CD8-positive, alpha-beta memory T cell (primary cell): ENCODE measurements at places on chromosomes 7 and 10.

DNA sequence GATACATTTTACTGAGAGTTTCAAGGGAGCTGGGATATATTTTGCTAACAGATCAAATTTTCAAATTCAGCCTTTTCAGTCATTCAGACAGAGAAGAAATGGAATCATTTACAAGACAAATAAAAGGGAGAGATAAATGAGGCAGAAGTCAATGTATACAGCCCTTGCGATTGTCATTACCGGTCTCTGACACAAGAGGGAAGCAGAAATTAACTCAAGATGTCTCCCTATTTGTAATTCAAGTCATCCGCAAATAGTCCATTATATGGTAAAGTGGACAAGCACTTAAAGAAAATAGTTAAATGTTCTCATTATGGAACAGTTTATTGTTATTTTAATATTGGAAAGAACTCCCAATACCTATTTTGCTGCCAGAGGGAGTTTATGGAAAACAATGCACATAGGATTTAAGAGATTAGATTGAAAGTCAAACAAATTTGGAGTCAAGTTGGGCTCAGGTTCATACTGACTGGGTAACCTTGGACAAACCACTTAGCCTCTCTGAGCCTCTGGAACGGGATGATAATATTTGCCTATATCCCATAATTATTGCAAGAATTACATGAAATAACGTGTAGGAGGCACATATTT is 89.3 kb upstream of the PRKCQ start:
- DNase-seq, result no peak

GRCh38 chr10:70368774-70369482 is 13.5 kb downstream of the LRRC20 start:
- no peak for DNase-seq

- DNase-seq, result no peak
These were observed 148.4 kb downstream of the GRID1 start for GRCh38 chr10:86218160-86218559.

GRCh38 chr10:79159785-79160184 is 91.0 kb downstream of the ZMIZ1 start:
- DNase-seq, result no peak

GRCh38 chr7:147915781-147916180 is 674.8 kb upstream of the C7orf33 start:
- no peak for DNase-seq

DNA sequence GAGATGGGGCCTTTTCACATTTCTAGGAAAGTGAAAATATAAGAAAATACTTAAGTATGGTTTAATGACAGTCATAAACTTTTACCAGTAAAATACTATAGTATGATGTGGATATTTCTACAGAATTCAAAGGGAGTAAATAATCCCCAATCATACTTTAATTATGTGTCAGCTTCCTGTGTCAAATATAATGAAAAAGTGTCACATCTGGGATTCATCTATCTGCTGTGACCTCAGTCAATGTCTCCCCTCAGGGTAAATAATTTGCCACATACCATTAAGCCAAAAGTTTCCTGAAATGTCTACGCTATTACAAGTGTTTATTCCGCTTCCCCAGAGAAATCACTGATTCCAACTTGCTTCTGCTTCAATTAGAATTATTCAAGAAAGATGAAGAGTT is 110.5 kb downstream of the ITGA8 start:
- no peak for DNase-seq

GRCh38 chr7:42471573-42472174 is 234.7 kb upstream of the GLI3 start:
- no peak for DNase-seq

- no peak for DNase-seq
These were observed 52.0 kb downstream of the EEPD1 start for GRCh38 chr7:36204929-36205635.

- DNase-seq, result no peak
These were observed 623 bp downstream of the HOXA4 start for GRCh38 chr7:27129729-27130539.

DNA sequence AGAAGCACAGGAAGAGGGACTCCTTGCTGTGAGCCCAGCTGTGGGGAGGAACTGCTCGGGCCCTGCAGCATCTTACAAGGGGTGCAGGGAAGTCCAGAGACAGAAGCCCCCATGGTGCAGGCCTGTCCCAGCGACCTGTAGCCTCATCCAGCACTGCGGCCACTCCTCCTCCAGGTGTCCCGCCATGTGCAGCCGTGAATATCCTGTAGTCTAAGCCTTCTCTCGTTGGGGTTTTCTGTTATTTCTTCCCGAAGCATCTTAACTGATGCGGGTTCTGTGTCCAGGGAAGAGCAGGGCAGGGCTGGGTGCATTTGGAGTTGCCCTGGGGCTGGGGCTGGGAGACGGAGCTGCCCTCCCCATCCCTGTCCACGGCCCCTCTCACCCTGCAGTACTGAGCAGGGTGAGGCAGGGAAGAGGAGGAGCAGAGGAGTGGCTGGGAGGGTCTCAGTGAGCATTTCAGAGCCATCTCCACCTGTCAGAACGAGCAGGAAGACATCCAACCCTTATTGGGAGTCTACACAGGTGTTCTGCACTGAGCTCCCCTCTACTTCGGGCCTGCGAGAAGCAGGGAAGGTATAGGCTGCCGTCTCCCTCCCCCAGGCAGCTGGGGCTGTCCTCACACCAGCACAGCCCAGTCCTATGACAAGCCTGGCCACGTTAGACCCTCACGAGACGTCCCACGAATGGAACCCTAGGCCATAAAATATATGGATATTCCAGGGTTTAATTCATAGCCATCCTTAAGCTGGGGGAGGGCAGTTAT is 494.5 kb downstream of the DNAJB6 start:
- DNase-seq, result no peak

DNA sequence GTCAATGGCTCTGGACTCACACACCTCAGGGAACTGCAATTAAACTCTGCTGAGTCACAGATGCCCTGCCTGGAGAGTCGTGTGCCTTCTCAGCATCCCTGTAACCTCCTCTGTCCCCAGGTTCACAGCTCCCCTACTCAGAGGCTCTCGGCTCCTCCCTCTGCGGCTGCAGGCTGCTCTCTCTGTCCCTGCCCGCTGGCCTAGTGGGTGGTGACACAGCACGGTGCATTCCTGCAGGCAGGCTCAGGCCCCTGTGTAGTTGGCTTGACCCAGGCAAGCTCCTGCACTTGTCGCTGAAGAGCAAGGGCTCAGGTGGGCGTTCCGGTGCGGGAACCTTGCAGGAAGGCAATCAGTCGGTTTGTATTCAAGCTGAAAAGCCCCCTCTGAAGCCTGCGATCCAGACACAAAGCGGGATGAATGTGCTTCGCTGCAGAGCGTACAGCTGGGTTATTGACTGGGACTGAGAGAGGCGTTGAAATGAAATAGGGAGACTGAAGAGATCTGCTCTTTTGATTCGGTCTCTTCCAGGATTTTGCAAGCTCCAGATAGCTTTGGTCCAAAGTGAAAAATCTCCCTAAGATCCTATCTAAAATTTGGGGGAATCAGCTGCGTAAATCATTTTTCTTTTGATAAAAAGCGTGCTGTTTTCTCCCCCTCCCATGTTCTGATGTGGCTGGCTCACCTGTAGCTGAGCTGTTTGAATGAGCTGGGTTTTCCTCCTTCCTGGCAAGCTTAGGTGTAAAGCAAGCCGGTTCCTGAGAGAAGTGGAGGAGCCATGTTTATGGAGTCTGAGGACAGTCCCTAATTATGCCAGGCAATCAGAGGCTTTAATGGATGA is 208.7 kb upstream of the PHYHIPL start:
- DNase-seq, result no peak
